ENCODE measurements at places on chromosomes 13 and 19.

- DNase-seq = no peak
These were observed 15.9 kb upstream of the ZNF254 start for GRCh38 chr19:24071078-24071477.

DNA sequence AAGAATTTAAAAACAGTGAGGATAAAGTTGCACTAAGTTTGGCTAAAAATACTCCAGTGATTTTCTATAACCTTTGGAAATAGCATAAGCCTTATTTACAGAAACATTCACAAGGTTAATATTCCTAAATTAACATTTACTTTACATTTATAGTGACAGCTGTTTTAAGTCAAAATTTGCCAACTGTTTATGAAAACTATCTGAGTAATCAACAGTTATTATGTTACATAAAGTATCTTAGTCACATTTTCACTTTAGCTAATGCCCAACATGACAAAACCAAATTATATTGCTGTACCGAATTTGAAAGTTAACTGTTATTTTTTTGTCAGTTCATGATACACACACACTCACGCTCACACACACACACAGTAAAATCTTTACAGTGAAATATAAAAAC is 1.2 kb downstream of the TNFRSF19 start:
- DNase-seq = no peak

DNA sequence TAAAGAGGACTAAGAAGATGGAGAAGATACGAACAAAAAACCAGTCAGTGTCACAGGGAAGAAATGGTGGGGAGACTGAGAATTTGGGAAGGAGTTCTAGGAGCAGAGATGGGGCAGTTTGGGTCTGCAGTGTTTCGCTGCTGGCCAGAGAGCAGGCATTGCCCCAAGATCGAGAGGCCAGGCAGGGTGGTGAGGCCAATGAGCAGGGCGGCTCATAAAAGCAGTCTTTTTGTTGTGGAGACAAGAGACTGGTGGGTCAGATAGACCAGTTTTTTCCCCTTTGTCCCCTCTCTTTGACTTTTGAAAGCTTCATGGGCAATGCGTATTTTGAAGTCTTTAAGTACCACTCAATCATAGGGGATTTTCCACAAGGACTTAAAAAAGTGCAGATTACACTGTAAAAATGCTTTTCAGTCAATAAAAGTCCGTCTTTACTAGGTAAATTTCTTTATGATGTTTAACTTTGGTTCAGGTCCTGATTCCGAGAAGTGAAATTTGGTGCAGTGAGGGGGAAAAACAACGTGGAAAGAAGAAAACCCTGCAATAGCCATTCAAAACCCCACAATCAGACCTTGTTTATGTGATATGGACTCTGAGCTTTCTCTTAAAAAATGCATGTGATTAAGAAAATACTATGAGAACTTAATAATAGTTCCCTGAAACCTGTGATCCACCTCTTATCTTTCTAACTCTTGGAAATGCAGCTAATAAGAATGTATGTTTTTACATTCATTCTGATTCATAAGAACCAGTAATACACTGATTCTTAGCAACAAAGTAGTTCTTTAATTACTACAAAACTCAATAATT is 338.9 kb downstream of the KLF5 start:
- no peak for DNase-seq

DNA sequence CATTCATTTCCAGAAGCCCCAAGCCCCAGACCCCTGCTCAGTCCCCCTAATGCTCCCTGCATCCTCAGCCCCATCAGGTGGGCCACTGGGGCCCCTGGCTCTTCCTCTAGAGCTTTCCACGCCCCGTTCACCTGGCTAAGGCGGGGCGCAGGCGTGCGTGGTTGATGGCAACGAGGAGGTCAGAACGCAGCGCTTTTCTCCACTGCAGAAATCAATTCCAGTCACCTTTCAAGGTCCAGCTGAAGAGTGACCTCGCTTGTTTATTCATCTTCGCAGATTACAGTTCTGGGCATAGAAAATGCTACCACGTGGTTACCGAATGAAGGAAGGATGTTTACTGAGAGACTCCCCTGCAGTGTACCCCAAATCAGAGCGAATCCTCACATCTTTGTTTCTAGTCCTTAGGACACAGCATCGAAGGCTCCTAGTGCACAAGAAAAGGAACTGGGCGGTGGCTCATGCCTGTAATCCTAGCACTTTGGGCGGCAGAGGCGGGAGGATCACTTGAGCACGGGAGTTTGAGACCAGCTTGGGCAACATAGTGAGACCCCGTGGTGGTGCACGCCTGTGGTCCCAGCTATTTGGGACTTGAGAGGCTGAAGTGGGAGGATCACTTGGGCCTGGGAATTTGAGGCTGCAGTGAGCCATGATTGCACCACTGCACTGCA is 828 bp upstream of the PBX4 start:
- DNase-seq = no peak

DNA sequence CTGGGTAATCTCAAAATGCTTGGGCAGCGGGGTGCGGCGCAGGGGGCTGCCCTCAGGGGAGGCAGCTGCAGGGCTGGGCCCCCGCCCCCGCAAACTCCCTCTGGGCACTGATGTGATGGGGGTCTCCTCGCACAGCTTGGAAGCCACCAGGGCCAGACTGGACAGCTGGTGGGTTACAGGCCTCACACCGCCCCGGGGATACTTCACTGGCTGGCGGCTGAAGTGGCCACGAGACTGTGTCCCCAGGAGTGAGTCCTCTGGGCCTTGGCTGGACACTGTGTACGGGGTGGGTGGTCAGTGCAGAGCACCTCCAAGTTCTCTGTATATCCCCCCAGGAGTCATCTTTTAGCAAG is 2.0 kb upstream of the LPAR2 start:
- DNase-seq = no peak

DNA sequence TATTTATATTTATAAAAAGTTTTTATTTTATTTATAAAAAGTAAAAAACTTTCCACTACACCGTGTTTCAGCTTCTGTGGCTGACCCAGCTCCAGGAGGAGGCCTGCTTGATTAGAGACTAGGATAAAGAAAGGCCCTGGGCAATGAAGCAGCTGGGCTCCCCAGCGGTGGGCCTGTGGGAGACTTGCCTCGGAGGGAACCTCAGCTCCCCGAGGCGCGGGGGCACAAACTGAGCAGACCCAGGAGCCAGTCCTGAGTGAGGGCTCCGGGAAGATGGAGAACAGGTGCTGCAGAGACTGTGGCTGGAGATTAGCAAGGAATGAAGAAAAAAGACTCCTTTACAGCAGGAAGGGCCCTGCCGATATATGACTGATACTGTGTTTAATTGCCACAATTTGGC is 63.8 kb upstream of the GJB6 start:
- DNase-seq = no peak

DNA sequence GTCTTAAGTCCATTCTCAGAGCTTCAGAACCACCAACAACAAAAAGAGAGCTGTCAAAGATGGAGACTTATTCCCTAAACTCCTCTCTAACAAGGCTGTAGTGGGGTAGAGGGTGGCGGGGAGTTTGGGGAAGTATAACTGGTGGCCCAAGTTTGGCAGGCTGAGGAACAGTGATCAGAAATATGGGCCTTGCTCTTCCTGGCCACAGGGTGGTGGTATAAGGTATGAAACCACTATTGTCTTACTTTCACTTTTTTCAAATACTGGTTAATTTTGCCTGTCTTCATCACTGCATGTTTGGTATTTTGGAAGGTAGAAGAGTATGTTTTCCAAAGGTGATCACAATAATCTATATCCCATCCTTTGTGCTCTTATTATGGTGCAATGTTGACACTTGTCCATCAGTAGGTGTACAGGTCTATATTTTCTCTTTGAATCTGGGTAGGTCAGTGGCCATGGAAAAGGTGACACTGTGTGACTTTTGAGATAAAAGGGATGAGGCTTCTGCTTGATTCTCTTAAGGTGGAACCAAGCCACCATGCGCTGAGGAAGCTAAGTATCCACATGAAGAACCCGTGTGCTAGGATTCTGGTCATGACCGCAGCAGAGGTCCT is 23.2 kb upstream of the GPC5 start:
- DNase-seq = no peak

DNA sequence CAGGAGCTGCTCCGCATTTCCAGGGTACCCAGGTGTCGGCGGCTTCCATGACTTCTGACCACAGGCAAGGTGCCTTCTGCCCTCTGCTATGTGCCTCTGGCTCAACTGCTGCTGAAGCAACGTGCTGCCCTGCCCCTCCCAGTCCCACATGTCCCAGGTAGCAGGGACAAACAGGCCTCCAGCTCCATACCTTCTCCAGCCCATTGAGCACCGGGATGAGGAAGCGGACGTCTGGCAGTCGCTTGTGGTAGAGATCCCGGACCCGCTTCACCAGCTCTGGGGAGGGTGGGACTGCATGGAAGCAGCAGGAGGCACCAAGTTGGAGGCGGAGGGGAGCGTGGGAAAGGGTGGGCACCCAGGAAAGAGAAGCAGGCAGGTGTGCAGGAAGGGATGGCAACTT is 8.1 kb upstream of the RSPH6A start:
- no peak for DNase-seq

- no peak for DNase-seq
These were observed 506.8 kb upstream of the ATXN8OS start for GRCh38 chr13:69600811-69601210.

- DNase-seq = no peak
These were observed at the start of gene NUMBL for GRCh38 chr19:40690050-40690692. TSS of gene NUMBL (minus strand) at chr19:40690651. CDS start at chr19:40690483, 168 bp downstream.

- peak; percentile 52 for DNase-seq
These were observed 6.4 kb downstream of the KLF16 start for GRCh38 chr19:1856698-1857603.

- DNase-seq = no peak
These were observed 33.2 kb downstream of the RNASEH2B start for GRCh38 chr13:50942630-50943311.

DNA sequence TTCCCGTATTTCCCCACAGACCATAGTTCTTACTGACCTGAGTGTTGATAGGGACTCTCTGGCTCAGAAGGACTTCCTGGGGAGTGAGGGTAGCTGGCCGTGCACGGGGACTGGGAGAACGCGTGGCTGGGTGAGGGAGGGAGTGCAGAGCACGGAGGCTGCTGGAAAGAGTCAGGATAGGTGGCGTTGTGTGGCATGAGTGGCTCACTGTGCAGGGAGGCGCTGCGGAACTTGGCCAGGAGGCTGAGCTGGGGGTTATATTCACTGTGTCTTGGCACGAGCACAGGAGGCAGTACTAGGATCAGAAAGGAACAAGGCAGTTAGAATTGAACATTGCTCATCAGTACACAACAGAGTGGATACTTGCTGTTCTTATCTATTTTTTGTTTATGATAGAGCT is 47.4 kb downstream of the SMAD9 start:
- no peak for DNase-seq

GRCh38 chr19:11506101-11506555 is 489 bp upstream of the ZNF653 start:
- no peak for DNase-seq

DNA sequence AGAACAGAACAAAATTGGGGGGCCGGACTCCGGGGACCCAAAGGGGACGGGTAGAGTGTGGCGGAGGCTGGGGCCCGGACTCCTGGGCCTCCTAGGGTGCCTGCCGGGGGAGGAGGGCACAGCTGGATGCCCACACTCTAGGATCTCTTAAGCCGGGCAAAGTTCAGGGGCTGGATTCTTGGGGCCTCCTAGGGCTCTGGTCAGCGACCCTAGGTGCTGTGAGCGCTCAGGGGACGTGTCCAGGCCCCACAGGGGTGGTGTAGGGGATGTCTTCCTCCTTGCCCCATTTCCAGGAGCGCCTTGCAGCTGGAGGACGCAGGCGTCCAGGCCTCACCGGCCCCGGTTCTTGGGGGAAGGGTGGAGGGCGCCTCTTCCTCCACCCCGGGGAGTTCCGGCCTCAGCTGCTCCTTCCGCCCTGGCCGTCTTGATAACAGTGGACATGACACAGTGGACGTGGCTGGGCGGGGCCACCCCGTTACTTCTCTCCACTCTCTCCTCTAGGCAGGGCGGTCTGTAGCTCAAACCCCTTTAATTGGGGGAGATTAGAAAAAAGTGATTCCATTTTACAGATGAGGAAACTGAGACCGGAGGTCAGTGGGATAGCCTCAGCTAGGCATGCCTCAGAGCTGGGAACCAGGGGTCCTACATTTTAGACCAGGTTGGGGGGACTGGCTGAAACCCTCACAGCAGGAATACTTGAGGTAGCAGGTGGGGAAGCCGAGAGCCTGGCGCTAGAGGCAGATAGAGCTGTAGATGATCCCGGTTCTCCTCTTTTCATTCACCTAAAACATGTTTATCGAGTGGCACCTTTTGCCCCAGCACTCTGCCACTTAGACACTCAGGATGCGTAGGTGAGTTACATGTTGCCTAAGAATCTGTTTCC is 705 bp downstream of the STXBP2 start:
- no peak for DNase-seq

- no peak for DNase-seq
These were observed 720 bp downstream of the FARP1 start for GRCh38 chr13:98143601-98144026.

DNA sequence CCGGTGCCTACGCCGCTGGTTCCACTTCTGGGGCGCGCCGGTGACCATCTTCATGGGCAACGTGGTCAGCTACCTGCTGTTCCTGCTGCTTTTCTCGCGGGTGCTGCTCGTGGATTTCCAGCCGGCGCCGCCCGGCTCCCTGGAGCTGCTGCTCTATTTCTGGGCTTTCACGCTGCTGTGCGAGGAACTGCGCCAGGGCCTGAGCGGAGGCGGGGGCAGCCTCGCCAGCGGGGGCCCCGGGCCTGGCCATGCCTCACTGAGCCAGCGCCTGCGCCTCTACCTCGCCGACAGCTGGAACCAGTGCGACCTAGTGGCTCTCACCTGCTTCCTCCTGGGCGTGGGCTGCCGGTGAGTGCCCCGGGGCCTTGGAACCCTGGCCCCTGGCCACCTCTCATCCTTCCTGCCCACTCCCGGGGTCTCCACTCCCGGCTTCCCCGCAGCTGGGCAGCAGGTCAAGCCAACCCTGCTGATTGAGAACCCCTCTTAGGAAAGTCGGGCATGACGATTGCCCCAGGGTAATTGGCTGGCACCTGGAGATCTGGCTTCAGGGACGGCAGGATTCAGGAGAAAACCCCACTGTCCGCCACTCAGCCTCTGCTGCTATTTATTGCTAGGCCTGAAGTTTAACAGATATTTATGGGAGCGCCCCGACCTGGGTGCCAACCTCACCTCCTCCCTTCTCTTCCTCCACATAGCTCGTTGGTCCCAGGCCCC is 39.1 kb downstream of the TRPM4 start:
- no peak for DNase-seq

- DNase-seq = no peak
These were observed 1303.6 kb downstream of the UQCRFS1 start for GRCh38 chr19:27909185-27909840.

DNA sequence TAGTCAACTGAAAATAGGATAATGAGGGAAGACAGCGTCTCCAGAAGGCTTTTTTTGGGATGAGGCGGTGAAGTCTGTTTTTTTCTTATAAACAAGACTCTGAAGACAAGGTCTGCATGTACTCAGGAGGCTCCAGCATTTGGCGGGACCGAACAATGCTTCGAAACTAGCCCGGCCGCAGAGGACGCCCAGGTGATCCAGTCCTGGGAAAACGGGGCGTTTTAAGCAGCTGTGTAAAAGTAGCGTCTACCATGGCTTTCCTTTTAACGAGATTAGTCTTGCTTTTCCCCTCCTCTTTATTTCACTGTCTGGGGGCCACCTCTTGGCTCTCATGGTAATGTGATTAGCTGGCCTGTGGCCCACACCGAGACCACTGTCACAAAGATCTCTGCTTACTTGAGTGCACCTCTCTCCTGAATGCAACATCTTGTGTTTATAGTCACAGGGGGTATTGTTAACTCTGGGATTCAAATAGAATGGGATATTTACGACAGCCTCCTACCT is 29.4 kb upstream of the GTF3A start:
- no peak for DNase-seq

GRCh38 chr19:39941151-39941550 is 6.7 kb upstream of the FCGBP start:
- DNase-seq = no peak

- no peak for DNase-seq
These were observed 19.3 kb downstream of the CCNE1 start for GRCh38 chr19:29831041-29831548.

GRCh38 chr13:69389899-69390298 is 717.7 kb upstream of the ATXN8OS start:
- peak; percentile 92 for DNase-seq

All from SIG-M5 (cell line).